Ascending aorta (tissue), 2 donors: ENCODE measurements at places on chromosomes 6 and 20.

DNA sequence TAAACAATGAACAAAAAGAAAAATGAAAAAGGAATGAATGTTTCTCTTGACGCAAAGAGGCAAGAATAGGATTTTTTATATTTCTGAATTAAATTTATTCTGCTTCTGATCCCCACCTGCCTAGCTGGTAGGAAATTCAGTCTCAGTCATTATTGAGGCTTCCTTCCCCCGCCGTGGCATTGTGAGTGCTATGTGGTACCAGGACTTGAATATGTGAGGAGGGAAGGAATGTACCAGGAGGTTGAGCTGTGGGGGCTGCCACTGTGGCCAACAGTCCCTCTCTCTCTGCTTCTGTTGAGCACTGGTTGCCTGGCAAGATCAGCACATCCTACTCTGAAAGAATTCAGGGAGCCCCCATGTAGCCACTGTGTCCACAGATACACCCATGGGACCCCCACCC is 368.1 kb upstream of the JARID2 start:
- H3K4me1 ChIP-seq = peaks cover 7% of the 10 kb centered on the region
- no peak overlapping the region for H3K4me3 ChIP-seq
- H3K36me3 ChIP-seq = no peaks in the 10 kb centered on the region
- H3K27me3 ChIP-seq = no peaks in the 10 kb centered on the region
- no peak for DNase-seq
- peak overlapping the region; percentile 62 for H3K27ac ChIP-seq

GRCh38 chr20:46827718-46828458 is 66.8 kb upstream of the EYA2 start:
- H3K4me1 ChIP-seq = no peaks in the 10 kb centered on the region
- no peak overlapping the region for H3K4me3 ChIP-seq
- no peaks in the 10 kb centered on the region for H3K36me3 ChIP-seq
- DNase-seq = no peak
- H3K27ac ChIP-seq = no peak overlapping the region
- H3K27me3 ChIP-seq = no peaks in the 10 kb centered on the region

- no peak overlapping the region for H3K27ac ChIP-seq
- no peak for DNase-seq
- H3K36me3 ChIP-seq = no peaks in the 10 kb centered on the region
- H3K27me3 ChIP-seq = no peaks in the 10 kb centered on the region
Observed at GRCh38 chr6:15997586-15998388, 131.1 kb upstream of the MYLIP start.

- no peak overlapping the region for H3K27ac ChIP-seq
- DNase-seq = no peak
- no peaks in the 10 kb centered on the region for H3K27me3 ChIP-seq
- H3K4me1 ChIP-seq = no peaks in the 10 kb centered on the region
- no peak overlapping the region for H3K4me3 ChIP-seq
- peaks cover 27% of the 10 kb centered on the region for H3K36me3 ChIP-seq
Observed at GRCh38 chr6:157884756-157885155, 61.7 kb downstream of the SNX9 start.

DNA sequence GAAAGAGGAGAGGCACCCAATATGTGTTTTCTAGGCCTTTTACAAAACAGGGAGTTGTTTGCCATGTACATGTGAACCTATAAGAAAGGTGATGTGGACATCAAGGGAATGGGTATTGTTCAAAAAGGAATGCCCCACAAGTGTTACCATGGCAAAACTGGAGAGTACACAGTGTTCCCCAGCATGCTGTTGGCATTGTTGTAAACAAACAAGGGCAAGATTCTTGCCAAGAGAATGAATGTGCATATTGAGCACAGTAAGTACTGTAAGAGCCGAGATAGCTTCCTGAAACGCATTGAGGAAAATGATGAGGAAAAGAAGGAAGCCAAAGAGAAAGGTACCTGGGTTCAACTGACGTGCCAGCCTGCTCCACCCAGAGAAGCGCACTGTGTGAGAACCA is 13.1 kb downstream of the QRSL1 start:
- H3K4me3 ChIP-seq = no peak overlapping the region
- no peaks in the 10 kb centered on the region for H3K4me1 ChIP-seq
- DNase-seq = no peak

- no peak for DNase-seq
- no peak overlapping the region for H3K27ac ChIP-seq
- H3K4me1 ChIP-seq = no peaks in the 10 kb centered on the region
- no peaks in the 10 kb centered on the region for H3K36me3 ChIP-seq
- H3K27me3 ChIP-seq = no peaks in the 10 kb centered on the region
Observed at GRCh38 chr6:21437581-21437980, 156.0 kb upstream of the SOX4 start.

DNA sequence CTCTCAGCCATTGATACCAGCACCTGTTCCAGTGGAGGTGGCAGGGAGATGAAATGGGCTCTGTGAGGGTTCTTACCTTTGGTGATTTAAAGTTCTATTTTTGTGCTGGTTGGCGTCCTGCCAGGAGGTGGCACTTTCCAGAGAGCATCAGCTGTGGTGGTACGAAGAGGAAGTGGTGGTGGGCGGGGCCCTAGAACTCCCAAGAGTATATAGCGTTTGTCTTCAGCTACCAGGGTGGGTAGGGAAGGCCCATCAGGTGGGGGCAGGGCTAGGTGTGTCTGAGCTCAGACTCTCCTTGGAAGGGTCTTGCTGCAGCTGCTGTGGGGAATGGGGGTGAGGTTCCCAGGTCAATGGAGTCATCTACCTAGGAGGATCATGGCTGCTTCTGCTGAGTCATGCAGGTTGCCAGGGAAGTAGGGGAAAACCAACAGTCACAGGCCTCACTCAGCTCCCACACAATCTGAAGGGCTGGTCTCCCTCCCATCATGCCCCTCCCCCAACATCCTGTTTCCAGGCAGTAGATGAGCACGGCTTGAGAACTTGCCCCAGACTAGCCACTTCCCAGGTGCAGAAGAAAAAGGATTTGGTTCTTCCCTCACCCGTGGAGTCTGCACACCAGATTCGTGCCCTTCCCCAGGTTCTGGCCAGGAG is 46.6 kb downstream of the MOXD1 start:
- no peak overlapping the region for H3K27ac ChIP-seq
- no peaks in the 10 kb centered on the region for H3K36me3 ChIP-seq
- DNase-seq = no peak
- H3K4me1 ChIP-seq = no peaks in the 10 kb centered on the region
- no peak overlapping the region for H3K4me3 ChIP-seq

DNA sequence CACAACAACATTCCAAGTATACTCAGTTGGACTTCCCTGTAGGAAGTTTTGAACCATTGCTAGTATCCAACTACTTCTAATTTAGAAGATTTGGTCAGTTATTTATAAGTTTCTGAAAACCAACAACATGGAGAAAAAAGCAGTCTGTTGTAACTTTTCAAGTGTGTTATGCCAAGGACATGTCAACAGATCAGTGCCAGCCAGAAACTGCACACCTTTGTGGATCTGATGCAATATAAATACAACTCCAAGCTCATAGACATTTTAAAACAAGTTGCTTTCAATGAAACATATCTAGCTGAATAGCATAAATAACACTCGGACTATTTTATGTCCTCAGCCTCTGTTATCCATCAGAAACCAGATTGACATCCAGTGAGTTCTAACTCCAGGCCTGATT is 58.3 kb upstream of the CARMIL1 start:
- H3K36me3 ChIP-seq = no peaks in the 10 kb centered on the region
- DNase-seq = no peak
- H3K4me3 ChIP-seq = no peak overlapping the region

- peak overlapping the region; percentile 99 for H3K4me3 ChIP-seq
- peak overlapping the region; percentile 99 for H3K27ac ChIP-seq
- H3K36me3 ChIP-seq = peaks cover 11% of the 10 kb centered on the region
- H3K4me1 ChIP-seq = peaks cover 11% of the 10 kb centered on the region
- DNase-seq = no peak
Observed at GRCh38 chr6:159762681-159763293, 942 bp downstream of the ACAT2 start.

- DNase-seq = no peak
- no peaks in the 10 kb centered on the region for H3K4me1 ChIP-seq
- no peak overlapping the region for H3K27ac ChIP-seq
- H3K4me3 ChIP-seq = no peak overlapping the region
- H3K27me3 ChIP-seq = no peaks in the 10 kb centered on the region
Observed at GRCh38 chr6:6595952-6596351, 7.4 kb downstream of the LY86 start.

DNA sequence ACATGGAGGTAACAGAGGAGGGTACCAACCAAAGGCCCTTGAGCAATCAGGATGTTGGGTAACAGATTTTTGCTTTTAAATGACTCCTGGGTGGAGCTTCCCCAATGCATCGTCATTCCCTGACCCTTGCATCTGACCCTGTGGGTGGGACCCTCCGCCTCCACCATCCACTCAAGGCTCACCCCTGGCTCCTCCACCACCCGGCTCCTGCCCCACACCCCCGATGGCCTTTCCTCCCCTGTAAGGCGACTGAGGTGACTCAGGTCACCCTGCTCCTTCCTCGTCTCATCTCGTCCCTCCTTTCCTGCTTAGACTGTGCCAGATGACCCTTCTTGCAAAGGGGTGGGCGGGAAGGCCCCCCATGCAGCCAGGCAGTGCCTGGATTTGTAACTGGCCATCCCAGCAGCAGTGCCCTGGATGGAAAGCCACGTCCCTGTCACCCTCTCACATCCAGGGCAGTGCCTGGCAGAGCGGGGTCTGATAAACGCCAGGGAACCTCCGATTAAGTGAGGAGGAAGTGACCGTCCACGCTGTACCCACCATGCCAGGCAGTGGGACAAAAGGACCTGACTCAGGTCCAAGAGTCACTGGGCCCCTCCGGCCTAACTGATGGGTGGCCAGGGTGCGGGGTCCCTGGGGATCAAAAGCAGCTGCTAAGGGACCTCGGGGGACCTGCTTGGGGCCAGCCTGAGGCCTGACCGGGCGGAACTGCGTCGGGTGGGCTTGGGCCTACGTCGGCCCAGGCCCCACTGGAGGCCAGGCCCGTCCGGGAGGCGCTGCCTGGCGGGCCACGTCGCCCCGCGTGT is 624 bp upstream of the NPEPL1 start:
- peak overlapping the region; percentile 96 for H3K27ac ChIP-seq
- peaks cover 12% of the 10 kb centered on the region for H3K4me1 ChIP-seq
- no peaks in the 10 kb centered on the region for H3K27me3 ChIP-seq
- H3K4me3 ChIP-seq = peak overlapping the region; percentile 35
- DNase-seq = peak; percentile 84

GRCh38 chr6:17519120-17519519 is 81.0 kb upstream of the FAM8A1 start:
- no peak for DNase-seq
- H3K4me3 ChIP-seq = no peak overlapping the region
- no peaks in the 10 kb centered on the region for H3K27me3 ChIP-seq
- H3K36me3 ChIP-seq = peaks cover 6% of the 10 kb centered on the region
